ENCODE measurements at places on chromosomes 3 and 15.

- DNase-seq = peak; percentile 29
These were observed 55.6 kb upstream of the SEMA6D start for GRCh38 chr15:47661661-47662180.

DNA sequence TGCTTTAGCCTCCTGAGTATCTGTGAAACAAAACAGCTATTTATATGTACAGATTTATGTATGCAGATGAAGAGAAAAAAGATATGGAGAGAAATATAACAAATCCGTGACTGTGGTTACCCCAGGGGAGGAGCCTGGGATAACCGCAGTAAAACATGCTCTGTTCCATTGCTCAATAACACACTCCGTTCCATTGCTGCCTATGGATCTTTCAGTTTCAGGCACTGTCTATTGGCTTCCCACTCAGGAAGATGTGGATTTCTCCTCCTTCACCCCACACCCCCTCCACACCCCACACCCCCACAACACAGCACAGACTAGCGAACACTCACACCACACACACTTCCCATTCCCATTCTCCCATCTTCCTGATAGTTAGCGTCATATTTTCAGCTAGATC, 47.9 kb downstream of the CDCP1 start:
- peak; percentile 59 for DNase-seq

DNA sequence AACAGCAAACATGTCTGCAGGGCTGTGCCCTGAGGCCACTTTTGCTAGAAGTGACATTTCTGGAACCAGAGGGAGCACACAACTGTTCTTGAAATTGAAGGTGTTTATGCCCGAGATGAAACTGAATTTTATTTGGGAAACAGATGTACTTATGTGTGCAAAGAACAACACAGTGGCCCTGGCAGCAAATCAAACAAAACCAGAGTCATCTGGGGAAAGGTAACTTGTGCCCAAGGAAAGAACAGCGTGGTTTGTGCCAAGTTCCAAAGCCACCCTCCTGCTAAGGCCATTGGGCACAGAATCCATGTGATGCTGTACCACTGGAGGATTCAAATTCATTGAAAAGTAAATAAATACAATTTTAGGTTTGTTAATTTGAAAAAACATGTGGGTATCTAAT, 31.2 kb upstream of the RARRES1 start:
- no peak for DNase-seq

- DNase-seq = peak; percentile 79
These were observed 10.0 kb downstream of the POC1A start for GRCh38 chr3:52144034-52144795.

- DNase-seq = no peak
These were observed 4.3 kb downstream of the RNU6-1 start for GRCh38 chr15:67835297-67836133.

DNA sequence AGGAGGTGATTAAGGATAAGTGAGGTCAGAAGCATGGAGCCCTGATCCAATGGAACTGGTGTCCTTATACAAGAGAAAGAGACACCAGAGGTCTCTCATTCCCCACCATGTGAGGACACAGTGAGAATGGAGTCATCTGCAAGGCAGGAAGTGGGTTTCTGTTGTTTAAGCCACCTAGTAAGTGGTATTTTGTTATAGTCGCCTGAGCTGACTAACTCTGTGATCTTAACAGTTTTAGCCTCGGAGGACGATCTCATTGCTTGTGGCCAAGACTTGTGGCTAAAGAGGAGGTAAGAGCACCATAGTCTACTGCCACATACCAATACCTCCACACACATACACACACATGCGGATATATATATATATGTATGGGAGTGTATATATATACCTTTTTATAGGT, 73.8 kb downstream of the MCTP2 start:
- no peak for DNase-seq

DNA sequence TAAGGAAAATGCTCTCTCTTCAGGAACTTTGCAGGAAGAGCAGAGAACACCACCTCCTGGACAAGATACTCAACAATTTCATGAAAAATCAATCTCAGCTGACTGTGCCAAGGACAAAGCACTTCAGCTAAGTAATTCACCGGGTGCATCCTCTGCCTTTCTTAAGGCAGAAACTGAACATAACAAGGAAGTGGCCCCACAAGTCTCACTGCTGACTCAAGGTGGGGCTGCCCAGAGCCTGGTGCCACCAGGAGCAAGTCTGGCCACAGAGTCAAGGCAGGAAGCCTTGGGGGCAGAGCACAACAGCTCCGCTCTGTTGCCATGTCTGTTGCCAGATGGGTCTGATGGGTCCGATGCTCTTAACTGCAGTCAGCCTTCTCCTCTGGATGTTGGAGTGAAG, 200.5 kb downstream of the AKAP13 start:
- no peak for DNase-seq

DNA sequence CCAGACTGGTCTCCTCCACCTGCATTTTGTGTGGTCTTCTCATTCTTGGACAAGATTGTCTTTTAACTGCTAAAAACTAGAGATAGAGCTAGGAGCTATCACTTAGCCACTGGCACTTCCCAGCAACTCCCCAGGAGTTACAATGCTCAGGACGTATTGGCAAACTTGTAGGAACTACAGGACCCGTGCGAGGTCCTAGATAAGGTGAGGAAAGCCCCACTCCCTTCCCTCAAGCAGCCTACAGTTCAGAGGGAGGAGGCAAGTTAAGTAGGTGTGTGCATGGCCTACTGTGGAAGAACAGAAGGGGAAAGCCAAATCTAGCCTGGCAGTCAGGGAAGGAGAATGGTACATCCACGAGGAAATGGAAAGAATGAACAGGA, 504.7 kb upstream of the PROK2 start:
- no peak for DNase-seq

- no peak for DNase-seq
These were observed 258.4 kb downstream of the OPA1 start for GRCh38 chr3:193851428-193851847.
